Aorta (tissue), 5 donors: ENCODE measurements at places on chromosomes 4 and X. TPM values are rescaled to one million over a fixed set of nuclear protein-coding genes. Genes with fewer than 3 reads are reported as not detected.

Gene ZCCHC12
- total RNA-seq: 0.15 TPM

Gene VGLL1
- not detected for total RNA-seq

Gene ARHGEF38
- total RNA-seq: not detected

Gene H2BW2
- total RNA-seq: not detected

Gene XK
- 0.93 TPM for total RNA-seq

Gene CHRNA9
- total RNA-seq: not detected

Gene STAG2
- 77.6 TPM for total RNA-seq

Gene FATE1
- total RNA-seq: not detected

Gene SUPT20HL1
- 0.15 TPM for total RNA-seq

Gene NUDT11
- total RNA-seq: 2.1 TPM

Gene HS6ST2
- total RNA-seq: 0.09 TPM

Gene PALLD
- 352 TPM for total RNA-seq

Gene PGRMC2
- 65.6 TPM for total RNA-seq

Gene ANKRD50
- 27.4 TPM for total RNA-seq

Gene SCML1
- total RNA-seq: 13.0 TPM

Gene MAGEB1
- not detected for total RNA-seq

Gene ZFP92
- 0.99 TPM for total RNA-seq

Gene BRCC3
- 14.9 TPM for total RNA-seq

Gene MAGEA11
- not detected for total RNA-seq

Gene FAM47E
- total RNA-seq: 2.4 TPM

Gene VCX2
- not detected for total RNA-seq

Gene TRIM60
- total RNA-seq: not detected

Gene SMIM10L2A
- total RNA-seq: 1.0 TPM

Gene ARSJ
- total RNA-seq: 42.4 TPM

Gene SPANXN3
- total RNA-seq: not detected

Gene RS1
- total RNA-seq: not detected

Gene TCEAL9
- 55.3 TPM for total RNA-seq

Gene PAK3
- total RNA-seq: 24.5 TPM

Gene WAS
- total RNA-seq: 12.4 TPM

Gene SHROOM4
- 16.4 TPM for total RNA-seq

Gene SPOCK3
- total RNA-seq: not detected

Gene ZBTB49
- 4.9 TPM for total RNA-seq

Gene UCP1
- total RNA-seq: not detected

Gene PSAPL1
- total RNA-seq: not detected

Gene MAGED4B
- 9.6 TPM for total RNA-seq

Gene SOX3
- not detected for total RNA-seq

Gene TMPRSS11D
- total RNA-seq: not detected

Gene SPANXA1
- total RNA-seq: not detected

Gene PLP2
- total RNA-seq: 201 TPM

Gene TRO
- total RNA-seq: 21.2 TPM

Gene SLC4A4
- 3.7 TPM for total RNA-seq

Gene LAMTOR3
- total RNA-seq: 31.1 TPM

Gene JAKMIP1
- total RNA-seq: 0.21 TPM

Gene NIPAL1
- total RNA-seq: 0.81 TPM

Gene MAGEB10
- not detected for total RNA-seq

Gene THAP9
- total RNA-seq: 6.5 TPM

Gene BMPR1B
- total RNA-seq: 13.9 TPM

Gene GPR143
- 0.45 TPM for total RNA-seq

Gene APBB2
- 101 TPM for total RNA-seq

Gene CDS1
- total RNA-seq: 0.48 TPM

Gene CXorf65
- total RNA-seq: not detected

Gene ESX1
- total RNA-seq: not detected

Gene CXCL3
- 12.1 TPM for total RNA-seq

Gene GNL3L
- 29.8 TPM for total RNA-seq

Gene USP17L24
- not detected for total RNA-seq
